ENCODE measurements at places on chromosomes 6 and 20. TPM values are rescaled to one million over a fixed set of nuclear protein-coding genes. Genes with fewer than 3 reads are reported as not detected.

Gene JPH2
- polyA plus RNA-seq, result 2.7 TPM

Gene SPINT4
- not detected for polyA plus RNA-seq

DNA sequence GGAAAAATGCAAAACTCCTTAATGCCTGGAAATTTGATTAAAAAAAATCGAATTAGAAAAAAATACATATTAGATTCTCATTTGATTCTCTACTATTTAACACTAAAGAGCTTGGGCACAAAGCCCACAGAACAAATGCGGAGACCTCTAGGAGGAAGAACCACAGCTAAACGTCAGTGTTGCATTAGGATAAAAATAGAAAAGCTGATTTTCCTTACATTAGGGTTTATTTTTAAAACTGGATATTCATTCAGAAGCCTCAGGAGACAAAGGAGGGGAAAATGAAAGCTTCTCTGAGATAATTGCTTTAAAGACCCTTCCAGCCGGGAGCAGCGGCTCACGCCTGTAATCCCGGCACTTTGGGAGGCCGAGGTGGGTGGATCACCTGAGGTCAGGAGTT, 77.3 kb downstream of the ECT2L start:
- no peaks in the 10 kb centered on the region for H3K36me3 ChIP-seq
- DNase-seq, result no peak
- no peaks in the 10 kb centered on the region for H3K27me3 ChIP-seq
- no peaks in the 10 kb centered on the region for H3K4me1 ChIP-seq
- H3K27ac ChIP-seq, result no peak overlapping the region

GRCh38 chr6:36314221-36315014, 22.3 kb downstream of the BNIP5 start:
- H3K36me3 ChIP-seq, result no peaks in the 10 kb centered on the region
- no peaks in the 10 kb centered on the region for H3K27me3 ChIP-seq
- no peak for DNase-seq
- no peak overlapping the region for H3K27ac ChIP-seq

- H3K27ac ChIP-seq, result no peak overlapping the region
- no peaks in the 10 kb centered on the region for H3K36me3 ChIP-seq
- no peak overlapping the region for H3K4me3 ChIP-seq
- no peak for DNase-seq
- H3K4me1 ChIP-seq, result peaks cover 10% of the 10 kb centered on the region
Measured at GRCh38 chr20:6705106-6705766, 62.2 kb upstream of the BMP2 start.

GRCh38 chr20:29408034-29408695, 1849.3 kb upstream of the DEFB115 start:
- H3K36me3 ChIP-seq, result no peaks in the 10 kb centered on the region
- no peaks in the 10 kb centered on the region for H3K27me3 ChIP-seq
- no peak overlapping the region for H3K27ac ChIP-seq
- H3K4me1 ChIP-seq, result no peaks in the 10 kb centered on the region

Gene IP6K3
- polyA plus RNA-seq, result 0.64 TPM

Gene MYL9
- 80.1 TPM for polyA plus RNA-seq

Gene MROH8
- polyA plus RNA-seq, result 1.0 TPM

GRCh38 chr6:73739096-73739495, 43.1 kb downstream of the CD109 start:
- H3K4me3 ChIP-seq, result no peak overlapping the region
- no peaks in the 10 kb centered on the region for H3K4me1 ChIP-seq
- H3K27ac ChIP-seq, result no peak overlapping the region
- no peaks in the 10 kb centered on the region for H3K36me3 ChIP-seq

DNA sequence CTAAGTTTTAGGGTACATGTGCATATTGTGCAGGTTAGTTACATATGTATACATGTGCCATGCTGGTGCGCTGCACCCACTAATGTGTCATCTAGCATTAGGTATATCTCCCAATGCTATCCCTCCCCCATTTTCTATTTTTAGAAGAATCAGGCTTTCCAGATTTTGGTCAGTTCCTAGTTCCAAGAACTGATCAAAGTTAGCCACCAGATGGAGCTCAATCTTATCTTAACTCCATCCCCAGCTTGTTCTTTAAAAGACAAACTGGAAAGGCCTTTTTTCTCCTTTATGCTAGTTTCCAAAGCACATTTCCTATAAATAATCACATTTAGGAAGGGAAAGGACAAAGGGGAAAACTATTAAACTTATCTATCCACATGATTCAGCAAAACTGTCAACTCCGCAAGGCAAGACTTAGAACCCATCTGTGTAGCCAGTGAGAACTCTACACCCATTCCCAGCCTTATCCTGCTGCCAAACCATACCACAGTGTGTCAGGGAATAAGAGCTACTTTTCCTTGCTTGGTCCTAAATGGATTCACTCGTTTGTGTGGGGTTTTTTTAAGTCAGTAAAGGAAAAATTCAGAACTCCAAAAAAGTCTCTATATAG, 22.8 kb upstream of the KHDC1 start:
- H3K4me3 ChIP-seq, result no peak overlapping the region
- DNase-seq, result no peak
- H3K27me3 ChIP-seq, result no peaks in the 10 kb centered on the region
- no peak overlapping the region for H3K27ac ChIP-seq
- no peaks in the 10 kb centered on the region for H3K4me1 ChIP-seq
- no peaks in the 10 kb centered on the region for H3K36me3 ChIP-seq

DNA sequence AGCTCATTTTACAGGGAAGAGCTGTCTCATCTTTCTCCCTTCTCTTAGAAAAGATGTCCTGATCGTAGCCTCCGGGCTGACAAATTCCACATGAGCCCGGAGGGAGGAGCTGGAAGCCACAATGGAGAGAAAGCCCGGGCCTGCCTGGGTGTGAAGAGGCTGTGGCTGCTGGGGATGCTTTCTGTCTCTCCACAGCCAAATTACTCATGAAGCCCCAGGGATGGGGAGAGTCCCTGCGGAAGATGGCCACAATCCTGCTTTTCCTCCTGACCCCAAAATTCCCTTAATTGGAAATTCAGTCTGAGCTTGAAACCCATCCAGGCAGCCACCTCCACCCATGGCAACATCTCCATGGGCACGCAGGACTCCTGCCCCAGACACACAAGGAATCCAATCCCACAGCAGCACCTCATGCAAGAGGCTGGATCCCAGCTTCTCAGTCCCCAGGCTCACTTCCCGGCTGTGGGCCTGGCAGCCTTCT, 32.4 kb downstream of the JPH2 start:
- no peaks in the 10 kb centered on the region for H3K4me1 ChIP-seq
- no peak overlapping the region for H3K4me3 ChIP-seq
- H3K27ac ChIP-seq, result no peak overlapping the region
- no peak for DNase-seq
- H3K36me3 ChIP-seq, result no peaks in the 10 kb centered on the region

DNA sequence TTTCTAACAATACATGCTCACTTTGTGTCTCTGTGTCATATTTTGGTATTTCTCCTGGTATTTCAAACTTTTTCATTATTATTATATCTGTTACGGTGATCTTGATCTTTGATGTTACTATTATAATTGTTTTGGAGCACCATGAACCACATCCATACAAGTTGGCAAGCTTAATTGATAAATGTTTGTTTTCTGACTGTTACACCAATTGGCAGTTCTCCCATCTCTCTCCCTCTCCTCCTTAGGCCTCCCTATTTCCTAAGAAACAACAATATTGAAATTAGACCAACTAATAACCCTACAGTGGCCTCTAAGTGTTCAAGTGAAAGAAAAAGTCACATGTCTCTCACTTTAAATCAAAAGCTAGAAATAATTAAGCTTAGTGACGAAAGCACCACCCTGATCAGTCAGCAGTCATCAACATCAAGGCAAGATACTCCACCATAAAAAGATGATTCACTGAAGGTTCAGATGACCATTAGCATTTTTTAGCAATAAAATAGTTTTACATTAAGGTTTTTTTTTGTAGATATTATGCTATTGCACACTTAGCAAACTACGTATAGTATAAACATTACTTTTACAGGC, 61.5 kb downstream of the IBTK start:
- H3K4me1 ChIP-seq, result no peaks in the 10 kb centered on the region
- no peak overlapping the region for H3K27ac ChIP-seq
- peaks cover 60% of the 10 kb centered on the region for H3K36me3 ChIP-seq

DNA sequence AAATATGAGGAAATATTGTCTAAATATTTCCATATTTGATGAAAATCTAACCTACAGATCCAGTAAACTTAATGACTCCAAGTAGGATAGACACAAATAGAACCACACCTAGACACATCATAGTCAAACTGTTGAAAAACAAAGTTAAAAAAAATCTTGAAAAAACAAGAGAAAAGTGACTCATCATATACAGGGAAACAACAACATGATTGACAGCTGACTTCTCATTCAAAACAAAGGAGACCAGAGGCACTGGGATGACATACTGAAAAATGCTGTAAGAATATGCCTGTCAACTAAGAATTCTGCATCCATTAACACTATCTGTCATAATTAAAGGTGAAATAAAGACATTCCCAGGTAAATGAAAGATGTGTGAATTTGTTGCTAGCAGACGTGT, 38.8 kb downstream of the BMP2 start:
- no peaks in the 10 kb centered on the region for H3K4me1 ChIP-seq
- no peak for DNase-seq
- H3K36me3 ChIP-seq, result no peaks in the 10 kb centered on the region

Gene MYBL2
- polyA plus RNA-seq, result 17.8 TPM

DNA sequence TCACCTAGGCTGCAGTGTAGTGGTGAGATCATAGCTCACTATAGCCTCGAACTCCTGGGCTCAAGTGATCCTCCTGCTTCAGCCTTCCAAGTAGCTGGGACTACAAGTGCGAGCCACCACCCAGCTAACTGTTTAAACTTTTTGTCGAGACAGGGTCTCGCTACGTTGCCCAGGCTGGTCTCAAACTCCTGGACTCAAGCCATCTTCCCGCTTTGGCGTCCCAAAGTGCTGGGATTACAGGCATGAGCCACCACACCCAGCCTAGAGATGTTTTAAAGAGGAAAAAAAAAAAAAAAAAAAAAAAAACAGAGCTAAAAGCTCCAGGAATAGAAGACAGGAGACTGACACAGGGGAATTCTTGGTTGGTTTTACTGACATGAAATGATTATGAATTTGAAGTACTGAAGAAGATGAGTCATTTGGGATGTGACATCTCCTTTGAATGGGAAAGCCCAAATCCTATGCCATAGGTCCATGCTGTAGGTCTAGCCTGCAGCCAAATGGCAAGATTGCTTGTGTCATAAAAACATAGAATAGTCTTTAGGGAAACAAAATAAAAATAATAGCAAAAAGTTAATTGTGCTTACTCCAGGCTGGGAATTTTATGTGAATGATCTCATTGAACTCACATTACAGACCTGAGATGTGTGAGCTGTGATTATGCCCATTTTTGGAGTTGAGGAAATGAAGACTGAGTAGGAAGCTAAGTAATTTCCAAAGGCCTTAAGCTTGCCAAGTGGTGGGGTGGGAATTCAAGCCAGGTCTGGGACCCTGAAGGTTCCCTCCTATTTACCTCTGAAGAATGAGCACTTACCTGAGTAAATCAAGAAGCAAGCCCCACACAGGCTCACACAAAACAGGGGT, 24.3 kb upstream of the NHSL1 start:
- no peaks in the 10 kb centered on the region for H3K27me3 ChIP-seq
- H3K4me1 ChIP-seq, result peaks cover 7% of the 10 kb centered on the region
- no peak overlapping the region for H3K27ac ChIP-seq
- H3K36me3 ChIP-seq, result no peaks in the 10 kb centered on the region

Gene DSP
- 1.9 TPM for polyA plus RNA-seq

Gene RNF182
- polyA plus RNA-seq, result 0.02 TPM

DNA sequence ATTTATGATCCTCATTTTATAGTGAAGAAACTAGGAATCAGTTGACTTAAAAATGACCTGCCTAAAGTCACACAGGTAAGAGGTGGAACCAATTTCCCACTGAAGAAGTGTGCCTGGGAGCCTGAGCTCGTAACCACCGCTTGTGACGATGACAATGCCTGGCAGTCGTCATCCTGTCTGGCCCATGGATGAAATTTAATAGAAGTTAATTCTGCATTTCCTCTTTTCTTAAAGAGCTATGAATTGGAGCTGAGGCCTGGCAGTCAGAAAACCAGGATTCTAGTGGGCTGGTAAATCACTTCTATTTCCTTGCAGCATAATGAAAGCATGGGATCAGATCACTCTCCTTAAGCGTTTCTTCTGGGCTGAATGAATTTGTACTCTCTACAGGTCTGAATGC, 200.0 kb upstream of the SGK1 start:
- H3K4me1 ChIP-seq, result peaks cover 21% of the 10 kb centered on the region
- no peaks in the 10 kb centered on the region for H3K27me3 ChIP-seq
- H3K27ac ChIP-seq, result peak overlapping the region; percentile 59
- H3K36me3 ChIP-seq, result no peaks in the 10 kb centered on the region
- no peak overlapping the region for H3K4me3 ChIP-seq
- no peak for DNase-seq

- peak overlapping the region; percentile 27 for H3K27ac ChIP-seq
- H3K4me1 ChIP-seq, result peaks cover 18% of the 10 kb centered on the region
- H3K4me3 ChIP-seq, result no peak overlapping the region
- no peaks in the 10 kb centered on the region for H3K36me3 ChIP-seq
- no peak for DNase-seq
- no peaks in the 10 kb centered on the region for H3K27me3 ChIP-seq
Measured at GRCh38 chr6:105453968-105454367, 51.1 kb upstream of the PREP start.

Gene FGD2
- polyA plus RNA-seq, result 121 TPM

Gene ENPP5
- 1.7 TPM for polyA plus RNA-seq

DNA sequence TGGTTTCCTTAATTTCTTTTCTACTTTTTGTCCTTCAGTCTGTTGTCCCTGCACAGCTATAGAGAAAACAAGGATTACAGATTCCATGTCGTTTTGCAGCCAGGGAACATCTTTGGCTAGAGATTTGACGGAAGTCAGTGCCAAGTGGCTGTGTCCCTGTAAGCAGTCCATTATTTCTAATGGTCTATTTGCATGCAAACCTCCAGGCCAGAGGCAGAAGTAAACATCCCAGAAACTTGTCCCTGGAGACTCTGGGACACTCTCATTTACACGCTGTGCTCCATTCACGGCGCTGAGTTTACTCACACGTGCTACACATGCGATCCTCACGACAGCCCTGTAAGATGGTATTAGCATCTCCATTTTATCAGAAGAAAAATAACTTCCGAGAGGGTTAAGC, 355.5 kb downstream of the PRKN start:
- H3K4me1 ChIP-seq, result no peaks in the 10 kb centered on the region
- H3K36me3 ChIP-seq, result no peaks in the 10 kb centered on the region
- no peak overlapping the region for H3K4me3 ChIP-seq
- no peak overlapping the region for H3K27ac ChIP-seq
- DNase-seq, result no peak
- no peaks in the 10 kb centered on the region for H3K27me3 ChIP-seq

GRCh38 chr6:159249128-159249527, 79.9 kb downstream of the FNDC1 start:
- H3K4me3 ChIP-seq, result no peak overlapping the region
- H3K27ac ChIP-seq, result no peak overlapping the region
- H3K27me3 ChIP-seq, result no peaks in the 10 kb centered on the region

Data from spleen (tissue), 13 donors.